ENCODE measurements at places on chromosomes 11 and 22.

DNA sequence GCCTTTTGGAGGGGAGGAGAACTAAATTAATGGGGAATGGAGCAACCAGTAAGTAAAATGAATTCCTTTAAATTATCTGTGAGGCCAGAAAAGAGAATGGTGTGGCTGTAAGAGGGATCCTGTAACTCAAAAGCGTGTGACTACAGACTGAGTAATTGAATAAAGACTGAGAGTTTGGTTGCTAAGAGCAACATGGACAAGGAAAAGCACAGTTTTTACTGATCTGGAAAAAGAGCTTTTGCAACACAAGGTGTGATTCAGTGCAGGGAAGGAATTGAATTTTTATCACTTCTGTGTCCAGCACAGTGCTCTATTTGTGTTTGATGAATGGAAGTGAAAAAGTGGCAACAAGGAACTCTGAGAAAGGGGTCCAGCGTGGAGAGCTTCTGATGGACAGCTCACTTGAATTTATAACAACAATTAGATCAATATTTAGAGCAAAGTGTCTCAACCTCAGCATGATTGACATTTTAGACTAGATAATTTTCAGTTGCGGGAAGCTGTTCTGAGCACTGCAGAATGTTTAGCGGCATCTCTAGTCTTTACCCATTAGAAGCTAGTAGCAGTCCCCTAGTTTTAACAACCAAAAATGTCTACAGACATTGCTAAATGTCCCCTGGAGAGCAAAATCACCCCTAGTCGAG is 202.8 kb upstream of the BDNF start:
- peak; percentile 18 for DNase-seq

GRCh38 chr11:62411524-62411923 is 7.3 kb upstream of the SCGB1A1 start:
- DNase-seq, result no peak

DNA sequence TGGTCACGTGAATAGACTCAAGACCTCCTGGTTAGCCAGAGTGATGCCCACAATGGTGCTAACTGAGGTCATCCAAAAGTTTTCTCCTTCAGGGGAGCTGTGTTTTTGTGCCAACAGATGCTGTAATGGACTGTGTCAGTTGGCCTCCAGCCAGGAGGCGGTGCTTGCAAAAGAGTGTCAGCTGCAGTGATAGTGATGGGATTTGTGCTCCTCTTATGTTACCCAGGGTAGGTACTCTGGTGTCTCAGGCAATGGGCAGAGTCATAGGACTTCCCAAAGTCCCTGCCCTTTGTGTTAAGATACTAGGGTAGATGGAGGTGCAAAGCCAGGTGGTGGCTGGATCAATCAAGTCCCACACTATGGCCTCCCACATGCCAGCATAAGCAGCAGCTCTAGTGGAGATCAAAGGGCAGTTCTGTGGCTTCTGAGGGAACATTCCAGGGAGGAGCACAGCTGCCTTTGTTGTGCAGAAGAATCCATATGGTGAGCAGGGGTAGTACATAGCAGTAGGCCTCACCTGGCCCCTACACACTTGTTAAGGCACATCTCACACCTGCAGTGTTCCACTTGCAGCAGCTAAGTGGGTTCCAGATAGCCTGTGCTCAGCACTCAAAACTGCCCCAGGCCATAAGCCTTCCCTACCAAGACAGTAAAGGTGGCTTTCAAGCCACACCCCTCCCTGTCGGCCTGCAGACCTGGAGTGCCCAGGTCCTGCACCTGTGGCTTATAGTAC is 9.4 kb upstream of the FANCF start:
- DNase-seq, result peak; percentile 38

DNA sequence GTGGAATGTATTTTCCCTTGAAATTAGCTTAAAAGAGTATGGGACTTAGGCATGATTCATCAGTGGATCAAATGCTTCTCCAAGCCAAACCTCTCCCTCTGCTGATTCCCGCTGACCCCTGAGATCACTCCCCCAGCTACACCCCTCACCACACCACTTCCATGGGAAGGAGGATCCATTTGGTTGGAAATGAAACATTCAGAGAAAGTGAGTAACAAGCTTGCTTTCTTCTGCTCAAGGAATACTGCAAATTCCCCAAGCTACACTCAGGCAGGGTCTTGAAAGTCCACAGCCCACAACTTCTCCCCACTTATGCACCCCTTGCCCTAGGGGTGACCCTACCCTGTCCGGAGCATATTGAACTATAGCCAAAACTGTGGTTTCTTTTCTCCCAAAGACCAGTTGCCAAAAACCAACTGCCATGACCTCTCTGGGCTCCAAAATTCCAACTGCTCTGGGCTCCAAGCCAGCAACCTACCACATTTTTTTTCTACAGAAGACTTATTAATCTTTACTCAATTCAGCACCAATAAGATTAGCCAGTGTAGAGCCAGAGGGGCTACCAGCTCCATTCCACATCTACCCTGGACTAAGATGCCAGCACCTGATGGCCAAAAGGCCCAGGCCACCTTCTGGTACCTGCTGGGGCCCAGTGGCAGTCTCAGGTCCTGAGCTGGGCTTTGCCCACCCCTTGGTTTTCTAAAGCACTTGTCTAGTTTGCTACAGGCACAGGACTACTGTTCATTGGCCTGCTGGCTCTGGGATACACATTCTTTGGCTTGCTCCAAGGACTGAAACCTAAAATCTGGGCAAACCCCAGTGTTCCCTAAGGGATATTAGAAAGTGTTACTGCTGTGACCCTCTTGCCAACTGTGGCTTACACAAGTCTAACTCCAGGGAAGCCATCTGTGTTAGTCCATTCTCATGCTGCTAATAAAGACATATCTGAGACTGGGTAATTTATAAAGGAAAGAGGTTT is 101.1 kb downstream of the MICAL3 start:
- peak; percentile 84 for DNase-seq

- peak; percentile 7 for DNase-seq
Observed at GRCh38 chr11:115919341-115920091, 415.3 kb upstream of the CADM1 start.

DNA sequence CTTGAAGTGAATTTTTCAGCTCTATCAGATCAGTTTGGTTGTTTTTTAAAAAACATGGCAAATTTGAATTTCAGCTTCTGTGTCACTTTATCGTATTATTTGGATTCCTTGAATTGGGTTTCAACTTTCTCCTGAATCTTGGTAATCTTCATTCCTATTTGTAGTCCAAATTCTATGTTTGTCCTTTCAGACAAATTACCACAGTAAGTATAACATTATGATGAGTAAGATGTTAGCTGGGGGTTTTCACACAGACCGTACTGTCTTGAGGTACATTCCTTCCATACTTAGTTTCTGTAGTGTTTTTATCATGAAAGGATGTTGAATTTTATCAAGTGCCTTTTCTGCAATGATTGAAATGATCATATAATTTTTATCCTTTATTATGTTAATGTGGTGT is 28.0 kb downstream of the OR5B17 start:
- DNase-seq, result peak; percentile 22

DNA sequence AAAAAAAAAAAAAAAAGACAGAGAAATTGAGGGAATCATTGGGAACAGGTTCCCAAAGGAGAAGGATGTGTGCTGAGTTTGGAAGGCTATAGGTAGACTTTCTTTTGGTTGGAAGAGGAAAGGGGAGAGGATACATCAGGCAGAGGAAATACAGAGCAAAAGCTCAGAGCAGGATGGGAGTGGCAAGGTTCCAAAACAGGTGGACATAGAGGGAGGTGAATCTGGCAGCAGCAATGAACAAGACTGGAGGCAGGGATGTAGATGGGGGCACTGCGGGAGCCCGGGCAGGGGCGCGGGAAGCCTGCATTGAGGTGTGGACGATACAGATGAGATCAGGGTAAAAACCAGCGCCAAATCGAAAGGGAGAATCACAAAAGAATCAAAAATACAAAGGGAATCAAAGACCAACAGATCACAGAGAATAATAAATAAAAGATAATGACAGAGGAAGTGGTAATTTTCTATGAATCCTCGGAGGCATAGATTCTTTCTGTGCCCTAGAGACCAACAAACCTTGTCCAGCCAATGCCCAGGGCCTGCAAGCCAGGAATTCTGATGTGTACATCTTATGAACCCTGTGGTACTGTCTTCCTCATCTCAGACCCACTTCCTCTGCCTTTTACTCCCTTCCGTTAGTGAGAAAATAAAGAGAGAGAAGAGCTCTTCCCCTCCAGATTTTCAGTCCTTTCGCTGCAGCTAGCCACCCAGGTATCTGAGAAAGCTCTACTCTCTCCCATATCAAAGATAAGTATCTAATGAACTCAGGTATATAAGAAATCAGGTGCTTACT is 70.3 kb downstream of the SLC1A2 start:
- no peak for DNase-seq

GRCh38 chr11:94705419-94705818 is 62.7 kb upstream of the AMOTL1 start:
- DNase-seq, result no peak

DNA sequence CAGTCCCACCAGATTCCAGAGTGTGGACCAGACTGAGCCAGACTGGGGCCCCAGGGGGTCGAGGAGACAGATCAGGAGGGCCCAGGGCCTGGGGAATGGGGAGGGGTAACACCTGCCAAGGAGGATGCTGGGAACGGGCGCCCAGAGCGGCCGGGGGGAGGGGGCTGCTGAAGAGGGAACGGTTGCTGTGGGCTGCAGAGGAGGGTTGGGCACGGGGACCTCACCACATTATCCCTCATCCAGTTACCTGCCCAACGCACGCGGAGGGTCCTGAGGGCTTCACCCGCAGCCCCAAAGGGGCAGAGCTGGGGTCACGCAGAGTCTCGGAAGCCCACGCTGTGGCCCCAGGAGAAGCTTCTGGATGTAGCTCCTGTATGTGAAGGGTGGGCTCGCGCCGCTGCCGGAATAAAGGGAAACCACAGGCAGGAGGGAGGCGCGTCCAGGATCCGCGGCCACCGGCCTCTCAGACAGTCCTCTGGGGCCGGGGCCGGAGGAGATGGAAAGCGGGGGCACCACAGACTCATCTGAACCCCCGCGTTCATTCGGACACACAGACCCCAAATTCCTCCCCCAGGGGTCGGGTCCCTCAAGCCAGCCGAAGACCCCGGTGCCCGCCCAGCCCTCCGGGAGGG is 866 bp upstream of the SELENOO start:
- no peak for DNase-seq

DNA sequence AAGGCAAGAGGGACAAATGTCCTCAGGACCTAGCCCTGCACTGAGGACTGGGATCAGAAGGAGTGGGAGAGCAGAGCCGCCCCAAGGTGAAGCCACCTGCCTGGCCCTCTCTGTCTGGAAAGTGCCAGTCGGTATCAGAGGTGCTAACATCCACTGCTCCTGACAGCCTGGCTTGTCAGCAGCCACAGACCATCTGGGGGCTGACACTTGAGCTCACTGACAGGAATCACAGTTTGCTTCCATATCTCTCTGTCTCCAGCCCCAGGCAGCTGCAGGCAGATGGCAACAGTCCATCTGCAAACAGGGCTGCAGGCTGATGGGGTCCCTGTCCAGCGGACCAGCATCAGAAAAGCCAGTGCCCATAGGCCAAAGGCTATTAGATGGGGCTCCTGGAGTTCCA is 5.5 kb downstream of the OPCML start:
- no peak for DNase-seq

DNA sequence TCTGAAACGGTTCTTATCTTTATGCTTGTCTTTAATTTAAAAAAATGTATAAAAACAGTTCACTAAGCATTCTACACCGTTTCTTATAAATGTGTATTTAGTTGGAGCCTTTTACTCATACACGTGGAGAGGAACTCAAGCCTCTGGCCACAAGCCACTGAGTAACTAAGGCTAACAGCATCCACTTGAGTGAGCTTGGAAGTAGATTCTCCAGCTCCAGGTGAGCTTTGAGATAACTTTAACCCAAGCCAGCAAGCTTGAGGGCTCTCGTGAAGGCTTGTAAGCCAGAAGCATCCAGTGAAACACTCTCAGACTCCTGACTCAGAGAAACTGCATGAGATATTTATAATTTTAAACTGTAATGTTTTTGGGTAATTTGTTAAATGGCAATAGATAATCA is 82.6 kb downstream of the ARHGAP20 start:
- DNase-seq, result no peak

DNA sequence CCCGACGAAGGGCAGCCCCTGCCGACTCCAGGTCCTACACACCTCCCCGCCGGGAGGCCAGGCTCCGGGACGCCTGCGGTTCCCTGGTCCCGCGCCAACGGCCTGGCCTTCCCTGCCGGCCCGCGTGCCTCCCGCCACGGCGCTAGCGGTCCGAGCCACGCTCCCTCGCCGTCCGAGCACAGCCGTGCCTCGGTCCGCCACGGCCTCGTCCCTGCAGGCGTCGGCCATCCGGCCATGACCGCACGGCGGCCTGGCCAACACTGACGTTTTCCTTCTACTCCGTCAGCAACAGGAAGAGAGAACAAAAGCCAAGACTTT is 532 bp downstream of the EIF4G2 start:
- DNase-seq, result no peak

- no peak for DNase-seq
Observed at GRCh38 chr11:64802370-64803157, 450 bp downstream of the MAP4K2 start.
